NCI-H2171 (cell line): ENCODE measurements at places on chromosomes 3 and 15.

- DNase-seq: no peak
Measured at GRCh38 chr3:102736288-102736974, 301.6 kb downstream of the ZPLD1 start.

- DNase-seq: no peak
Measured at GRCh38 chr3:10263646-10264363, 15.5 kb downstream of the TATDN2 start.

GRCh38 chr15:55829826-55830225 lies 86.9 kb upstream of the PRTG start:
- no peak for DNase-seq

DNA sequence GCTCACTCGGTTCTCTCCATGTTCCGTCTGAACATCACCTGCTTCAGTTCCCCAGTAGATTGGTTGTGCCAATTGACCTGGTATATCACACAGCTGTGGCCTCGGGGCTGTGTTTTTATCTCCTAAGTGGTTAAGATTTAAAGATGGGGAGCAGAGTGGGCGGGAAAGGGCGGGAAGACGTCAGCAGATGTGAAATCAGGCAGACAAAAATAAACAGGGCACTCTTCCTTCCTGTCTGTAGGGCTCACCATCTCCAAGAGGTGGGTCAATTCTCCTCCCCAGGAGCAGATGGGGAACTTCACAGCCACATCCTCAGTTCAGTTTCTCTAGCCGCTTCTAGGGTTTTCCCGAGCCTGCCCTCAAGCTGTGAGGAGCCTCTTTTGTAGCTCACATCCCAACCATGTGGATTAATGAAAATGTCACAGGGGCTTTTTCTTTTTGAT lies 26.8 kb upstream of the LIMD1 start:
- DNase-seq: no peak

DNA sequence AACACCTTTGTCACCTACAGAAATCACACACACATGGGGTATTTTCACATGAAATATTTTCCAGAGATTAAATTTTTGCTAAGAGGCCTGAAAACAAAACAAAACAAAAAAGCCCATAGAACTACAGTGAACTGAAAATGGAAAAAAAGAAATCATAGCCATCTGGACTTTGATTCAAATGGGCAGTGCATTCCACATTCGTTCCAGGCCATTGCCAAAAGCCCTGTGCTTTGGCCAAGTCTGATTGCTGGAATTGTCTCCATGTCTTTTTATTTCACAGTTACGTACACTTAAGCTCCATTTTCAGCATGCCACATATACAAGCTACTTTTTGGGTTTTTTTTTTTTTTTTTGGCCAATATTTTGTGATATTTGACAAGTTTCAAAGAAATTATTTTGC lies 47.1 kb downstream of the TFG start:
- DNase-seq: no peak

- DNase-seq: no peak
Measured at GRCh38 chr15:100722551-100723314, 120.3 kb downstream of the ASB7 start.

GRCh38 chr3:185225523-185225922 lies 28.3 kb downstream of the EHHADH start:
- DNase-seq: no peak

DNA sequence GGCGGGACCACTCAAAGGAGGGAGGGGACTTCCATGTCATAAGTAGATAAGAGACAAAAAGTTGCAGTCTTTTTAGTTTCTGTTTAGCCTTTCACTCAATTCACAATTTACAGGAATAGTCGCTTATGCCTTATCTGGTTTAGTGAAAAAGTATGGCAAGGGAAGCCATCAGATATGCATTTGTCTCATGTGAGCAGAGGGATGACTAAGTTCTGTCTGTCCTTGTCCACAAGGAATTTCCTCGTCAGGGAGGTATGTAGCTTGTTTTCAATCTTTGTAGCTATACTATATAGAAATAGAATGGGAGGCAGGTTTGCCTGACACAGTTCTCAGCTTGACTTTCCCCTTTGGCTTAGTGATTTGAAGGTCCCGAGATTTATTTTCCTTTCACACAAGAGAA lies 882.8 kb downstream of the NAALADL2 start:
- DNase-seq: no peak

- DNase-seq: no peak
Measured at GRCh38 chr15:58038426-58039078, 27.0 kb downstream of the ALDH1A2 start.

- no peak for DNase-seq
Measured at GRCh38 chr3:74673326-74673725, 58.9 kb upstream of the CNTN3 start.

DNA sequence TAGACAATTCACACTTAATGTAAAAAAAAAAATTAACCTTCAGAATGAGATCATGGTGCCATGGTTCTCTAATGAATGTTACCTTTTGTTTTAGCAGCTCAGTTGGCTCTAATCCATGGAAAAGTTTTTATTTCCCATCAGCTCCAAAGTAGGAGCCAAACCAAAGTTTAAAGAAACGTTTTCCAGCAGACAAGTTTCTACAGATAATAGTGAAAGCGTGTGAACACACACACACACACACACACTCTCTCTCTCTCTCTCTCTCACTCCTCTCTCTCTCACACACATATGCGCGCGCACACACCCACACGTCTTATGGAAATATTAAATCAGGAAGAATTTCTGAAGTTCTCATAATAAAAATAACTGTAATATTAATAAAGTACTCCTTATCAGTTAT lies 46.9 kb downstream of the MBNL1 start:
- DNase-seq: no peak

DNA sequence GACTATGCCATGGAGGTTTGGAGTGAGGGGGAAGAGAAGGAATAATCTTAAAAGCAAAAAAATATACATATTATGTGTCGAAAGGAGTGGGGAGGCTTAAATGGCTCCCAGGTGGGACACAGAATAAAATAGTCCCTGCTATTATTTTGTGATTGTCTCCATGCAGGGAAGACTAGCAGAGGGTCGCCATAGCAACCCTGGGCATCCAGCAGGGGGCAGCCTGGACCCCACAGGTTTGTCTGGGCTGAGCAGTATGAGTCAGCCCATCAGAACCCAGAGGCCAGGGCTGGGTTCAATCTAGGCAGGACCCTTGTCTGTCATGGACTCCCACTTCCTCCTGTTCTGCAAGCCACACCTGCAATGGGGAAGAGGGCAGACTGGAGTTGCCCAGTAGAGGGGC lies 17.6 kb upstream of the LINGO1 start:
- DNase-seq: no peak

- no peak for DNase-seq
Measured at GRCh38 chr3:38084334-38085310, 45.6 kb downstream of the DLEC1 start.

GRCh38 chr3:10609134-10609533 lies 103.7 kb upstream of the ATP2B2 start:
- DNase-seq: no peak

DNA sequence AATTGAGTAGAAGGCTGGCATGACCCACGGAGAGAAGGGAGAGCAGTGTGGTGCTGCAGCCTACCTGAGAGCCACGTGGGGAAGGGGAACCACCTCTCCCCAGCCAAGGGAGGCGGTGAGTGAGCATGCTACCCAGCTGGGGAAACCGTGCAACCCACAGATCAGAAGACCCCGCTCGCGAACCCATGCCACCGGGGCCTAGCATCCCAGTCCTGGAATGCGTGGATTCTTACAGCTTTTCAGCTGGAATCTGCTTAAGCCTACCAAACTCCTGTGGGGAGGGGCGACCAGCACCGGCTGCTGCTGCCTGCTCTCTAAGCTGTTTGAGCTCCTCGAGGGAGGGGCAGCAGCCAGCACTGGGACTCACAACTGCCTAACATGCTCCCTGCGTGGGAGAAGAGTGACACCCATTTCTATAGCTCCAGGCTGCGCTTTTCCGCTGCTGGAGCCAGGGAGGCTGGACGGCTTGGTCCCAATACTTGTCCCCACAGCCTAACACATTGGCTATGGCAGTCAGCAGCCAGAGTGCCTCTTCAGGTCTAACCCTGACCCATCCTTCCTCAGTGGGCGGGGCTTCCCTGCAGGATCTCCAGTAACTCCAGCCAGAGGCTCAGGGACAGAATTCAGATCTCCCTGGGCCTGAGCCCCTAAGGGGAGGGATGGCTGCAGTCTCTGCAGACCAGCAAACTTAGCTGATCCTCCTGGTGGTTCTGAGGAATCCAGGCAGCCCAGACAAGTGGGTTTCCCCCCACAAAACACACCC lies 20.0 kb upstream of the TEX55 start:
- no peak for DNase-seq

- DNase-seq: no peak
Measured at GRCh38 chr15:40501487-40501886, 30.7 kb downstream of the CHST14 start.

DNA sequence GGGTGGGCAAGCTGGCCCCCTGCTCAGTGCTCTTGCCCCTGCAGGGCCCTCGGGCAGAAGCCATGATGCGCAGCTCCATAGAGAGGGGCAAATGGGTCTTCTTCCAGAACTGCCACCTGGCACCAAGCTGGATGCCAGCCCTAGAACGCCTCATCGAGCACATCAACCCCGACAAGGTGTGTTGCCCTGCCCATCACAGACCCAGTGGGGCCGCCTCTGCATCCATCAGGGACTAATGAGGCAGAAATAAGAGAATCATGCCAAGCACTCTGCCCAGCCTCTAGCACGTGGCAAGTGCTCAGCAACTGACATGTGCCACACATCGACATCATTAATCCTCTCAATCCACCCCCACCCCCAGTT lies 49.4 kb downstream of the SEMA3G start:
- no peak for DNase-seq

GRCh38 chr15:72306211-72306785 lies 13.7 kb downstream of the CELF6 start:
- peak; percentile 60 for DNase-seq

- DNase-seq: no peak
Measured at GRCh38 chr15:91482799-91483198, 370.7 kb upstream of the SLCO3A1 start.

GRCh38 chr3:160622263-160623045 lies 54.5 kb upstream of the ARL14 start:
- DNase-seq: no peak

- no peak for DNase-seq
Measured at GRCh38 chr3:122502941-122503340, 11.8 kb downstream of the KPNA1 start.

GRCh38 chr3:184812662-184813042 lies 686 bp downstream of the VPS8 start:
- DNase-seq: no peak

DNA sequence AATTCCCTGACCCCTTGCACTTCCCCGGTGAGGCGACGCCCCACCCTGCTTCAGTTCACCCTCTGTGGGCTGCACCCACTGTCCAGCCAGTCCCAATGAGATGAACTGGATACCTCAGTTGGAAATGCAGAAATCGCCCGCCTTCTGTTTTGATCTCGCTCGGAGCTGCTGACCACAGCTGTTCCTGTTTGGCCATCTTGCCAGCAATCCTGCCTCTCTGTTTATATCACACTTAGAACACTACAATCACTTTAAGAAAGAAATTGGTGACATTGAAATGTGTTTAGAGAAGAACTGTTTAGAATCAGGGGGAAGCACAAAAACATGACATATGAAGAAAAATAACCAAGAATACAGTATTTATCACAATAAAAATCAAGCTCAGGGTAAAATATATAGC lies 127.5 kb upstream of the SUCLG2 start:
- DNase-seq: no peak

DNA sequence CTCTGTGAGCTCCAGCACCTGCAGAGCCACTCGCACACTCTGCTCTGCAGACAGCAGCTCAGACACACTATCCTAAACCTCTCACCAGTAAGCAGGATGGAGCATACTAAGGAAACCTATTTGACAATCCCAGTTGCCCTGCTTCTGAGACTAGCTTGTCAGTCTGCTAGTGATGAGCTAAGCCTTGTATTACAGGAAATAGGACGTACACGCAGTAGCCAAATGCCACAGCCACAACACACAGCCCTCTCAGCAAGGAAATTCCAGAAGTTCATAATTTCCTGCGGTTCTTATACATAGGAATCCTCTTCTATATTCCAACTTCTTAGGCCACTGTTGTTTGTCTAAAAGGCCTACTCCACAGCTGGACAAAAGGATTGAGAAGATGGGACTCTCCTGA lies 74.5 kb downstream of the MYLK start:
- no peak for DNase-seq

GRCh38 chr3:128316481-128316891 lies 150.2 kb downstream of the DNAJB8 start:
- no peak for DNase-seq

- no peak for DNase-seq
Measured at GRCh38 chr3:149909923-149910322, 60.8 kb downstream of the PFN2 start.

GRCh38 chr3:184726497-184726896 lies 14.6 kb upstream of the MAGEF1 start:
- no peak for DNase-seq

DNA sequence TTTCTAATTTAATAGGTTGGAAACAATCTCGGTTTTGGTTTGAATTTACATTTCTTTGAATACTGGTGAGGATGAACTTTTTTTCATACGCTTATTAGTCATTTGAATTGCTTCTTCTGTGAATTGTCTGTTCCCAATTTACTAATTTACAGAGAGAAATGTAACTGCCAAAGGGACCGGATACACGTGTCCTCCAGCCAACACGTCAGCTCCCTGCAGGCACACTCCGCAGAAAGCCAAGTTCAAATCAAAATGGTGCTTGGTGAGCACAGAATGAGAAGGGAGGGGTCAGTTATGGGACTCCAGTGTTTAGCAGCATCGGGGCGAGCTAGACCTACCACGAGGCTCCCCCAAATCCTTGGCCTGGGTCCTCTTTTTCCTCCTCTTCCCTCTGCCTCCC lies 10.8 kb upstream of the TSEN2 start:
- no peak for DNase-seq

DNA sequence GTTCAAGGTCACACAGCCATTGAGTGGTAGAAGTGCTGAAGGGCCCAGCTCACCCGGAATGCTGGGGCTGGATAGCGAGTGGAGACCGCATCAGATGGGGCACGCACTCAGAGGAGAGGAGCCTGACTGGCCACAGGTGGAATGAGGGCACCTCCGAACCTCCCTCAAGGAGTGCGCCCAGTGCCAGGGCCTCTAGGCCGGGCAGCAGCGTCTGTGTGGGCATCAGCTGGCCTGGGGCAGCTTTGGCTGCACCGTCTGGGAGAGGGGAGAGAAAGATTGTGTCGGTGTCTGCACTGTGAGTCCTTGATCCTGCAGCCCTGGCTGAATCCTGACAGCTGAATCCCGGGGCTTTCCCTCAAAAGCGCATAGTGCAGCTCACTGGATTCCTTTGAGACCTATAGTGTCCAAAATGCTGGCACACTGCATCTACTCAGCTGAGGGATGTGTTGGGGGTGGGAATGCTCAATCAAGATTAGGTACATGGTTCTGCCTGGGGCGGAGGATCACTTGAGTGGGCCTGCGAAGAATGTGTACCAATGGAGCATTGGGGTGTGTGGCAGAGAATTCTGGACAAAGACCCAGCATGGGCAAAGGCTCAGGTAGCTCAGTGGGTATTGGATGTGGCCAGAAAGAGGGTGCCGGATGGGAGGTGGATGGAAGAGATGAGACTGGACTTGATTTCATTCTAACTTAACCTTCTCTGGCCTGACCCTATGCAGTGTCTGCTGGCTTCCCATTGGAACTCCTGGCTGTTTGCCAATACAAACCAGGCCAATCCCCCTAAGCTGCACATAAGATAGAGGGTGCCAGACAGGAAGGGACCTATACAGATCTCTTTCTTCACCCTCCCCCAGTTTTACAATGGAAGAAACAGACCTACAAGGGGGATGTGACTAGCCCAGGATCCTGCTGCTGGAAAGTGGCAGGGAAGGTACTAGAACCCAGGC lies 950 bp downstream of the ANKDD1A start:
- no peak for DNase-seq

- DNase-seq: no peak
Measured at GRCh38 chr3:123096731-123097130, 29.9 kb downstream of the PDIA5 start.
